Esophagus squamous epithelium (tissue), 5 donors: ENCODE measurements at places on chromosomes 2 and 18.

DNA sequence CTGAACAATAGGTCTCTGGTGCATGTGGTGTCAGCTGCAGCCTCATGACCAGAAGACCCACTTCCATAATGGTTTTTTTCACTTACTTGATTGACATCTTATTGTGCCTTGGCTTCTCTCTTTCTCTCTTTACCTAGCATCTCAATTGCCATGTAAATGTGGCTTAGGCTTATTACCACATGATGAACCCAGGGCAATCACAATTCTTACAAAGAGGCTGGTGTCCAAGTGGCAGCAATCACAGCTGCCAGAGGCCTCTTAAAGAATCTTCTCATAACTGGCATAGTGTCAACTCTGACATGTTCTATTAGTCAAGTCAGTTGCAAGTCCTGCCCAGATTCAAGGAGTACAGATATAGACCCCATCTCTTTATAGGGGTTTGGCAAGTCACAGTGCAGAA, 1224.8 kb downstream of the SUCLG1 start:
- no peak for DNase-seq

GRCh38 chr2:6927186-6927585, 10.0 kb downstream of the RNF144A start:
- DNase-seq = no peak

GRCh38 chr18:28178720-28179119, 1.8 kb upstream of the CDH2 start:
- DNase-seq = no peak

DNA sequence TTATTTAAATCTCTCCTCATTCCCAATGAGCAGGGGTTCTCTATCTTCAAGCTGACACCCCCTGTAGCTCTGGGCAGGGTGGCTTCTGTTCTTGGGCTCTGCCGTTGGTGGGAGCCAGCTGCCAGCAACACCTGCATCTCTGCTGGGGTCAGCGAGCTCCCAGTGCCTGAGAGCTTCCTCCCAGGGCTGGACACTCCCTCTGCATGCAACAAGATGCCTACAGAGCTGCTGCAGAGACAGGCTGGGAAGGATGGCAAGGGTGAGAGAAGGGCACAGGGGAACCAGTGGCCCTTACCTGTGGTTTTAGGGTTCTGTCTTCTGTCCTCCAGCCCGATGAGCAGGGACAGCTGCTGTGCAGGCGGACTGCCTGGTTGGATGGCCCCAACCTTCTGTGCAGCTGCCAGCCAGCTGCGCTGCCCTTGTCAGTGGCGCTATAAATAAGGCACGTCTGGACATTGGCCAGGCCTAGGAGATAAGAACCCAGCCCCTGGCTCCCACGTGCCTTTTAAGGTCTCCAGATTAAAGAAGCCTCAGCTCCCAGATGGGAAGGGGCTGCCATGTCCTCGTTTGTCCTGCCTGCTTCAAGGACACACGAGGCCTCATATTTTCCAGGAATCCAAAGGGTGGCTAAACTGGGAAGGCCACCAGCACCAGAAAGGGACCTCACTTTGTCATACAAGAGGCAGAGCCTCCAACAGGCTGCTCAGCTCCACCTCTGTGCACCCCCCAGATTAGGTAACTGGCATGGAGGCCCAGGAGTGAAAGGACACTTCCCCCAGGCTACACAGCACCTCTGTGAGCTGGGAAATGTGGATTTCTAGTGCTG, 39.5 kb upstream of the FHL2 start:
- DNase-seq = no peak

GRCh38 chr2:174217869-174218268, 30.5 kb downstream of the OLA1 start:
- DNase-seq = no peak

DNA sequence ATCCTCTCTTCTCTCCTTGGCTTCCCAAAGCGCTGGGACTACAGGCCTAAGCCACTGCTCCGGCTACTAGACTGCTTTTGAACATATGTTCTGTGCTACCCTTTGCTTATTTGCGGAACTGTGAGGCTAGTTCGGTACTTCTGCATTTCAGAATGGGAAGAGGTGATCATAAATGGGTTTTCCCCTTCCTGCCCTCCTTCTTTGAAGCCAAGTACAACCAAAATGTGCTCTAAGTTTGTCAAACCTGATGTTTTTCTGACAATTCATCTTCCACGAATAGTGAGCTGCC, 1.7 kb upstream of the ESCO1 start:
- no peak for DNase-seq

- DNase-seq = no peak
Observed at GRCh38 chr2:232789082-232789481, 12.7 kb upstream of the KCNJ13 start.

GRCh38 chr2:13056259-13056843, 339.6 kb downstream of the TRIB2 start:
- DNase-seq = no peak

GRCh38 chr2:23346781-23347180, 38.2 kb upstream of the KLHL29 start:
- no peak for DNase-seq

- DNase-seq = no peak
Observed at GRCh38 chr2:121247971-121248370, 37.0 kb downstream of the TFCP2L1 start.

DNA sequence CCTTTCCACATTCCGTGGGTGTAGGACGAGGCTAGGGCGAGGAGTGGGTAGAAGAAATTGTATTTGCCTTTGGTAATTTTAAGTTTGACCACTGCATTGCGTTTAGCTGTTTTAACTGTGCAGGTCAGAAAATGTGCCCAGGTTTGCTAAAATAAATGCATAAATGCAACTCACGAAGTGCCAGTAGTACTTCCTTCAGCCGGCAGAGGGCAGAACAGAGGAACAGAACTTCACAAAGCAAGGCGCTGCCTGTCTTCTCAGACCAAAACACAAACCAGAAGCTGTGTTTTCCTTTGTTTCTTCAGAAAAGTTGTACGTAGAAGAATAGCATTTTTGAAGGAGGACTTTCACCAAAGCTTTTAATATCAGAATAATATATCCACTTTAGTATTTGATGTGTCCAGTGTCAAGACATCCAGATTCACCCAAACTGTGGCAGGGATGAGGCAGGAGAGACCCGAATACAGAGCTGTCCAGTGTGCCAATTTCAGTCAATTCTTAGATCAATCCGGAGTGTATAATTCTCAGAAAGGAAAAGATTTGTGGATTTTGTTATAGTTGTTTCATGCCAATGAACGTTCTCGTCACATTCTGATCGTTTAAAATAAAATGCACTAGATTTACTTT, 348.6 kb downstream of the DLGAP1 start:
- no peak for DNase-seq

DNA sequence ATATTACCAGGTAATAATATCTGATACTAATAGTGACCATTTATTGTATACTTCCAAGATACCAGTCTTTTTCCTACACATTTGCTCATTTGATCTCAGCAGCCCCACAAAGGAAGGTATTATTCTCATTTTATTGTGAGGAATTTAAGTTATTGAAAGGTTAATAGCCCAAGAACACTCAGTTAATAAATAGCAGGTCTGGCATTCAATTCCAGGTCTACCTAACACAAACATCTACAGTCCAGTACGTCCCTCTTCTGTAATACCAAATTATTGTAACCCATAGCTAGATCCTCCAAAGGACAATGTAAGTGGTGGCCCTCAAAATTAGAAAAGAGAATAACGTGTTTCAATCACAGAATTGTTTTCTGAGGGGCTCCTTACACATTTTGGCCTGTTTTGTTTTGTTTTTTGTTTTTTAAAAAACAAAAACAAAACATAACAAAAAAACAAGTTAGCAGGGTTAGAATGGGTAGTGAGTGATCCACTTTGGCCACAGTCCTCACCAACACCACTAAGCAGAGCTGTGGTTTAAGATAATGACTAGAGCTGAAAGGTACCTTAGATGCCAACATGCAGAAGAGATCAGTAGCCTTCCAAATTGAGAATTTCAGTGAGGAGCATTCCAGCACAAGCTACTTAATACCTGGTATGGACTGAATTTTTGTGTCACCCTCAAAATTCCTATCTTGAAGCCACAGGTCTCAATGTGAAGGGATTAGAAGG, 137.5 kb downstream of the DYM start:
- DNase-seq = no peak

GRCh38 chr18:48402953-48403352, 6.2 kb downstream of the ZBTB7C start:
- DNase-seq = no peak

DNA sequence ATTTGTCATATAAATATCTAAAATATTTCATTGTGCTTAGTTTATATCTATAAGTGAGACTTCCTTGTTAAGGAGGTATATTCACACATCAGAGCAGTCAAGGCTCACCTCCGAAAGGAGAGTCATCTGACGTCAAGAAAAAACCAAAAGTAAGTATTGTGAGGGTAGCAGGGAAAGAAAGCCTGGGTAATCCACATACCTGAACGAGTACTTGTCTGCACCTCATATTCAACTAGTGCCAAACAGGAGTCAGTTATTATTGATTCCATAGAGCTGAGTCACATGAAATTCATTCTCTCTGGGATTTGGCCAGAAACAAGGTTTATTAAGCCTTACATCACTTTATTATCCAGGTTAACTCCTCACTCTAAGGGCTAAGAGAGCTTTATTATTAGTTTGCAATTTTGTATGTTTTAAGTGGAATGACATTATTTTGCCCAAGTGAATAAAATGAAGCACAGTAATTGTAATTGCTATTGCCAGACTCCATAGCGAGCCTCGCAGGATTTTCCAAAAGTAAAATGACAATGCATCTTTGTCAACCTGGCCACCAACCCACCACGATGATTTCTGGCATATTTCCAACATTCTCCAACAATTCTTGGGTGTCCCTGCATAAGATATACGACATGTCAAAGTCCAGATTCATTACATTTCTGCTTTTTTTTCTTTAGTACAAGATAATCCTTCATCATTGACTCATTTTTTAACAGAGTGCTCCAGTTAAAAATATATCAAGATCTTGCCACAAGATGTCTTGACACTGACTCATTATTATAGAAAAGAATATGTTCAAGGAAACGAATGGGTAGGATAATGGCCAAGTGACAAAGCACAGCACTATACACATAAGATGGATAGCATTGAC, 1210.4 kb upstream of the ACVR2A start:
- DNase-seq = no peak

DNA sequence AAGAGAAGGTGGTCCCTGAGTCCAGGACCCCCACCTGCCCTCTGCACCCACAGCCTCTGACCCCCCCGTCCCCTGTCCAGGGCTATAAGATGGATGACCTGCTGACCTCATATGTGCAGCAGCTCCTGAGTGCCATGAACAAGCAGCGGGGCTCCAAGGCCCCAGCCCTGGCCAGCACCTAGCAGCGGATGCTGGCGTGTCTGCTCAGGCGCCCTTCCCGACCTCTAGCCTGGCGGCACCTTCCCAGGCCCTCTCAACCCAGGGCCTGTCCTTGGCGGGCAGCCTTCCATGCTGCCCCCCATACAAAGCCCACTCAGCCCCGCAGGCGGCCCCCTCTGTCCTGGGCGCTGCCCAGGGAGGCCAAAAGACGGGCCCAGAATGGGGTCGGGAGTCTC, 8.7 kb upstream of the GPR17 start:
- no peak for DNase-seq

DNA sequence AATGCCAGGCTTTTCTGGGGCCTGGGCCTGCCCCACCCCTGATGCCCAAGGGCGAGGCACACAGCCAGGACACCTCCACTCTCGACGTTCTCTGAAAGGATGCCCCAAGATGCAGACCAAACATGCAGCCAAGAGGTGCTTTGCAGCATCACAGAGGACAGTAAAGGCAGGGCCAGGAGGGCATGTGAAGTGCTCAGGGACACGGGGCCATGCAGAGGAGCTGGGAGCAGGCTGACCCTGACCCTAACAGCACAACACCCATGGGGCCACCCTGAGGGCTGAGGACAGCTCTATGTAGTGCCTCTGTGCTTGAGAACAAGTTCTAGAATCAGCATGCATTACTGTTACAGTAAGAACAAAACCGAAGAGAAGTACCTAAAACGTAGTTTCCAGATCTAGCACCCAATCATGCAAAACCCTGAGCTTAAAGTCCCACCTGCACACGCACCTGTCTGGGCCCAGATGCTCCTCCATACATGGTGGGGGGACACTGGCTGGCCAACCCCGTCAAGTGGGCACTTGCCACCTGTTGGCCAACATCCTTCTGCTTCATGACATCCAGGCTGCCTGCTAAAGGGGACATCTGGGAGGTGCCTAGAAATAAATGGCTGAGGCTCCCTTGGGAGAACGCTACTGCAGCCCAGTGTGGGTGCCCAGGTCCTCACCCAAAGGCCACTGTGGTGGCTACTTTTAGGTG, 15.4 kb downstream of the HS6ST1 start:
- DNase-seq = no peak

DNA sequence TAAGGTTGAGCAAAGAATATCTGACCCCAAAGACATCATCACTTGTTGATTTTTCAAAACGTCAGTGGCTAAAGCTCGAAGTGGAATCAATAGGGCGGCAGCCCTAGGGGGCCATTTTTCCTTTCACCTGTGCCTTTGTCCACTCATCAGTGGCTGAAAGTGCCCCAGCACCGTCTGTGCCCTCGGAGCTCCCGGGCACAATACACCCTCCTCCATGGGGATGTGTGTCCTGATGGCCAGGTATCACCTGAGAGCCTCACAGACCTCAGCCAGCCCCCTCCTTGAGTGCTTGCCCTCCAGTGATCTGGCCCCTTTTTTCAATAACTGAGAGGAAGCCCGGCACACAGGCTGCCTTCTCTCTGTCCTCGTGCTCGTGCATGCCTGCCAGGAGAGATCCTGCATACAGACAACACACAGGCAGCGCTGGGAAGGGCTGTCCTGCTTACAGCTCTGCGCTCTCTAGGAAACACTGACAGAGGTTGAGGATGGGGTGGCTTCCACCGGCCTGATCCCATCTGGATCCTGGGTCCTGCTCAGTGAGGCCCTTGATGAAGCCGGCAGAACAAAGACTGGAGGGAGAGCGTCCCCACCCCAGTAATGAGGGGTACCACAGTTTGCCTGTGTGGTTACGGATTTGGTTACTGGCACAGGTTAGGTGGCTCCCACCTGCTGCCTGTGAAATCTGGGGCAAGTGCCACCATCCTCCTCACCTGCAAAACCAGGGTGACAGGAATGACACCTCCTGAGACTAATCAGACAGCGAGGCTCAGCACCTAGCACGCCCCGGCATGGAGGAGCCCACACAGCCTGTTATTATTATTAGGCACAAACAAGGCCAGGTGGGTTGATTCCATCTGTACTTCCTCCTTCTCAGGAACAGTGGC, 197.5 kb upstream of the RAB6C start:
- no peak for DNase-seq

GRCh38 chr2:96389736-96390135, 54.2 kb downstream of the NCAPH start:
- no peak for DNase-seq

DNA sequence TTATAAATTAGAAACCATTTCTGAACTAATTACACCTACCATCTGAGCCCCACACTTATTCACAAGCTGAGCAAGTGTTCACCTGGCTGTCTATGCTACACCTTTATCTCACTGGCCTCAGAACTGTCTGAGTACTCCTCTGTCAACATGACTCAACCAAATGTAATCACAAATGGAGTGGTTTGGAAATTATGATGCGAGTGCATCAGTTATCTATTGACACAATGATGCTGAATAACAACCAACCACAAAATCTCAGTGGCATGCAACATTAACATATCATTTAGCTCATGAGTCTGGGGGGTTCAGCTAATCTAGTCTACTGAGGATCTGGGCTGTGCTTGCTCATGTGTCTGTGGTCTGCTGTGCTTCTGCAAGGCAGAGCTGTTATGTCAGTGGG, 184.2 kb upstream of the NXPH2 start:
- no peak for DNase-seq
